ENCODE measurements at places on chromosomes 2 and 18.
A peak's percentile ranks its signal among the peaks of the same experiment; 100 is the strongest.

GRCh38 chr18:78558948-78559347, 420.7 kb upstream of the SALL3 start:
- DNase-seq = no peak

- DNase-seq = no peak
These were observed 6.1 kb downstream of the PLCL1 start for GRCh38 chr2:197810491-197810890.

- peak; percentile 81 for DNase-seq
These were observed 545 bp downstream of the GTF3C2 start for GRCh38 chr2:27356056-27356381.

DNA sequence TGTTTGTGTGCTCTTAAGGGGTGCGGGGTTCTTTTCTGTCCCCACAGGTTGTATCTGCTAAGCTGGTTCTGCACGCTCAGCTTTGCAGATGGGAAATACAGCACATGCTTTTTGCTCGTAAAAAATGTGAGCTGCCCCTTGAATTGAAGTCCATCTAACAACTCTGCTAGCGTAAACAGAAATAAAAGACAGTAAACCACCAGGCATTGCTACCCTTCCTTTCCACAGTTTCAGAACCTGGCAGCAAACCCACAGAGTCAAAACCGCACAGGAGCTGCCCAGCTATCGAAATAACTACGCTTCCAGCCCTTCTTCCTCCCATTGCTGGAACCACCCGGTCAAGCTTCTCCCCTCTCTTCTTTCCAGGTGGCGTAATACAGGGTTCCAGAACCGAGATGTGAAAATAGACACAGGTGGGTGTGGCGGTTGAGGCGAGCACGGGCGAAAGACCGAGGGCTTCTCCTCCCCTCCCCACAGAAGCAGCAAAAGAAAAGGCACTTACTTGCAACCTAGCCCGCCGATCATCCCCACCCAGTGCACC, 479 bp downstream of the SCN9A start:
- DNase-seq = no peak

DNA sequence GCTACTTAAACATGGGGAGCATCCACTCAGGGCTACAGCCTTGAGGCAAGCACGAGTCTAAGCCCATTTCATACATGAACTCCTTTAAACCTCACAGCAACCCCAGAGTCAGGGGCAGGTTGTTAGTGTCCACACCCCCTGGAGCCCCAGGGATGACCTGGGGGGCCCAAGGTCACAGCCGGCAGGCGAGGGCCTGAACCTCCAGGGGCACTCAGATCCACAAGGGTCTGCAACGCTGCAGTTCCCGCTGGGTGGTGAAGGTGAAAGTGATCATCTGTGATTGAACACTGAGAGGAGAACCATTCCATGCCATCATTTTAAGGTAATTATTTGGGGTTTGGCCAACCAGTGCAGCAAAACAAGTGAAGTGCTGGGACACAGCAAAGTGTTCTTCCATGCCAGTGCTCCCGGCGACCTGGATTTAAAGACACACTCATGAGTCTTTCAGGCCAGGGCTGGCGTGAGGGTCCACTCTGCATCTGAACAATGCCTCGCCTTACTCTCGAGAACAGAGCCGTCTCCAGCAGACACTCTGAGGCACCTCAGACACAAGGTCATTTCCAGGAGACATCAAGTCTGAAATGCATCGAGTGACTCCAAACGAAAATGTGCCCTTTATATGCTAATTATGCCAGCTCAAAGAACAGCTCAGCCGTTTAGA, 61.6 kb upstream of the SNTG2 start:
- DNase-seq = no peak

DNA sequence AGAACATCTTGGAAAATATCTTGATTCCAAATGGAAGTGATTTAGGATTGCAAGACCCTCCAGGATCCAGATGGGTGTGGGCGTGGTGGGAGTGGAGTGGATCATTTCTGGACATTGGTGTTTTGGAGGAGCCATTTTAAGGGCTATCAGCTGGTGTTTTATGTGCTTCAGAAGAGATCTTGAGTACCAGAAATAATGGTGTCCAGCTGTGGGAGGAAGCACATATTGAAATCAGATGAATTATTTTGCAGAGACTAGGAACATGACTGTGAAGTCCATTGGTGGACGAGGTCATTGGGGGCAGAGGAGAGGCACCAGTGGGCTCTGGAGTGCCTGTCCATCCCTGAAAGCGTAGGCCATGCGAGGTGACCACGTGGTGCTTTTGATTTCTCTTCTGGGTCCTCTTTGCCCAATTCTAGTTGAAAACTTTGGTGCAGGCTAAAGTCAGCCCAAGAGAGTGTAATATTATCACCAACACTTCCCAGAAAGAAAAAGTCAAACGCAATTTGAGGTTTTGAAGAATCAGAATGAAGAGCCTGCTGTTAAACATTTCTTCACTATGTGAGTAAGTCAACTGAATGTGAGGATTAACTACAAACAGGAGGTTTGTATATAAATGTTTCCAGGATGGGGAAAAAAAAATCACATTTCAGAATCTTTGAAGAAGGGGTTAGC, 31.6 kb downstream of the RNF144A start:
- DNase-seq = no peak

DNA sequence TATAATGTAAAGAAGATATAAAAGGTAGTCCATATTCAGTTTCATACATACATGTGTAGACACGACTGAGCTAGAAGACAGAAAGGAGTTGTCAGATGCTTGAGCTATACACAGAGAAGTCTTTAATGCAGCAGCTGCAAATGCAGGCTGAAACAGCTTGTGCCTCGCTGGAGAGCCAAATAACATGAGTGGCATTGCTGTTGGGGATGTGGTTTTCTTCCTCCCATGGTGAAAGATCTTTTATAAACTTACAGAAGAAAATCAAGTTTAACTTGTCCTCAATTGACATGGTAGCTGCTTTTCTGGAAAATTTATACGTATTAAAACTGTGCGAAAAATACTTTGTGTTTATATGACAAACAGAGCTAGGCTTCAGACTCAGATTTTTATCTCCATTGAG, 16.4 kb upstream of the IL1R1 start:
- no peak for DNase-seq

DNA sequence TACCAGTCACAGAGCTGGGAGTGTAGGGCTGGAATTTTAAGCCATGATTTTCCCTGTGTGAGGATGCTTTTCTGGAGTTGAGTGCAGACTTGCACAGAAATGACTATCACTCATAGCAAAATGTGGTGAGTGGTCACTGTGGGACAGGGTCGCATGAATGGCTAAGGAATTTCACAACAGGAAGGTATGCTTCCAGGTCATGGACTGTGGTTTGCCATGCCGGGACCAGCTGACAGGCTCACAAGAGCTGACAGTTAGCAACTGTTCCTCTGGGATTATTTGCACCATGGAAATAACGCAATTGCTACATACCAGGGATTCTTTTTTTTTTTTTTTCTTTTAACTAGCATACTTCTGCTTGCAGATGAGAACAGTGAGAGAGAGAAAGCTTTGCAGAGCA, 3.8 kb upstream of the UXS1 start:
- DNase-seq = peak; percentile 44

DNA sequence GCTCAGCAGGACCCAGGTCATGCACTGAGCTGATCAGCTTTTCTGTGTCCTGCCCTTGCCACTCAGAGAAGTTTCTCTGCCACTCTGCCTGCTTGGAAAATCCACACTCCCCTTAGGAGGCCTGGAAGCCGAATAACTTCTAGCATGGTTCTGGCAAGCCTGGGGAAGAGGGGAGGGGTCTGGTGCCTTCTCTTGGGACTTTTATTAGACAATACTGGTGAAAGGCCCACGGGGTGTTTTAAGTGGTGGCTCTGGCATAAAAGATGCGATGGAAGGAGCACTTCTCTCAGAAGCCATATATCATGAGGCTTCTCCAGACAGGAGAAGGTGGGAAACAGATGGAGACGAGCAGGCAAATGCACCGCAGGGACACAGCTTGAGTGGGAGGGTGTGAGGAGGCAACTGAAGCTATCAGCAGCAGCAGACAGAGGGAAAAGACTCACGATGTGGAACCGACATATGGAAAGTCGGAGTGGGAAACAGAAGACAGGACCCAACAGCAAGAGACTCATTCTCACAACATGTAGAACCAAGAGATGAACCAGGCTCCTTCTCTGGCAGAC, 141.8 kb upstream of the CTNNA2 start:
- DNase-seq = no peak

- peak; percentile 57 for DNase-seq
These were observed 9.3 kb downstream of the STAMBP start for GRCh38 chr2:73837847-73838585.

DNA sequence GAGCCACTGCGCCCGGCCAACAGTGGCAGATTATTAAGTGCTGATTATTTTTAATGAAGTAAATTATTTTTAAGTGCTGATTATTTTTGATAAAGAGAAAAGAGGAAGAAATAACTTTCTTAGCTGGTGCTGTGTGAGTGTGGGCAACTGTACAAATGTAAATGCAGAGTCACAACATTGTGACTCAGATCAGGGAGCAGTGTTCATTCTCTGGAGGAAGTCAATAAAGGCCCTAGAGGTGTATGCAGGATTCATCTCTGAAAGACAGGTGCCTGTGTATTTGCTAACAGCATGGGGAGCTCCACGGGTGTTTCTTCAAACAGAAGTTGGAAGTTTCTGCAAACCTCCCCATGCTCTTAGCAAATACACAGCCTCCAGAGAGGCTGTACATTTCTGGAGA, 6.2 kb downstream of the KRTCAP3 start:
- no peak for DNase-seq

- peak; percentile 73 for DNase-seq
These were observed 121.5 kb upstream of the SIX2 start for GRCh38 chr2:45130736-45131135.

DNA sequence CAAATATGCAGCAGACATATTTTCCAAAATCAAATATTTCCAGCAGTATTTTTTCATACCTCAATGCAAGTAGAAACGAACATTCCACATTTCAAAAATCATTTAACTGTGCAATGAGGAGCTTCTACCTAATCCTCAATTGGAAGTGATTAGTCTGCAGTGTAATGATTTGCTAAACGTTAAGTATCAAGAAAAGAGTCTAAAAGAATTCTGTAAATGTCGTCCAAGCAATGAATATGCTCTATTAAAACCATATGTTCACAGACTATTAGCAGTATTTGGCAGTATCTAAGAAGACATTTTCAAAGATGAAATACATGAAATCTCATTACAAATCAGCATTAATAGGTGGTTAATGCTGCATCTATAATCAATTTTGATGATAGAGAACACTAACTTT, 15.9 kb downstream of the DYM start:
- DNase-seq = no peak

DNA sequence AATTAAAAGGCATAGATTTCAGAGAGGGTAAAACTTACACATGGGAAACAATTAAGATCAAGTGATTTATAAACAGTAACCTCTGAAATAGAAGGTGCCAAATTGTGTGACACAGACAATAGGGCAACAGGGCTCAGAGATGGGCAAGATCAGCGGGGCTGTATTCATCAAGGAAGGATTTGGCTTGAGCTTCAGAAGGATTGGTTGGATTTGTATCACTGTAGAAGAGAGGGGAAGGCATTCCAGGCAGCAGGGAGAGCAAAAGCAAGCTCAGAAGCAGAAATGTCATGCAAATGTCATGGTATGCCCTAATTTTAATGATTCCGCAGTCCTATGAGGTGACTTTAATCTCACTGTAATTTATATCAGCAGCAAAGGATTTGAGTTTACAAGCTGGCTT, 415.0 kb upstream of the NRP2 start:
- no peak for DNase-seq

GRCh38 chr2:175552902-175553301, 371.4 kb upstream of the ATP5MC3 start:
- DNase-seq = peak; percentile 73

- DNase-seq = no peak
These were observed 421.0 kb downstream of the PARD3B start for GRCh38 chr2:204966245-204966644.

DNA sequence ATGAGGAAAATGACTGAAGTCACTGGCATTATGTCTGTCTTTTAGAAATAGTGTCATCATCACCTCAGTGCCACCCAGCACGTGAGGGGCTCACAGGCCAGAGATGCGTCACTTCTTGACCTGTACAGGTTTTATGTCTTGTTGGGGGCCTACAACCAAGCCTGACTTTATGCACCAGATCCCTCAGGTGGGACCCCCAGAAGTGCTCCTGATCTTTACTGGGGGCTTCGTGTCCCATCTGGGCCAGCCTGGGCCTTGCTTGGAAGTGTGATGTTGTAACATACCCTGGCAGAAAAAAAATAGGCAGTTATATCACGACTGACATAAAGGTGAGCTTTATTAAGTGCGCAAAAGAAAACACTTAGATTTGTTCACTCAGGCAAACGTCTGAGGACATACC, 21.5 kb upstream of the GNAL start:
- DNase-seq = no peak

- DNase-seq = no peak
These were observed 10.5 kb downstream of the EVX2 start for GRCh38 chr2:176072951-176073904.

GRCh38 chr2:215059724-215060123, 78.7 kb downstream of the ABCA12 start:
- no peak for DNase-seq

- DNase-seq = peak; percentile 48
These were observed 15.6 kb upstream of the MAP3K20 start for GRCh38 chr2:173059971-173060461.

DNA sequence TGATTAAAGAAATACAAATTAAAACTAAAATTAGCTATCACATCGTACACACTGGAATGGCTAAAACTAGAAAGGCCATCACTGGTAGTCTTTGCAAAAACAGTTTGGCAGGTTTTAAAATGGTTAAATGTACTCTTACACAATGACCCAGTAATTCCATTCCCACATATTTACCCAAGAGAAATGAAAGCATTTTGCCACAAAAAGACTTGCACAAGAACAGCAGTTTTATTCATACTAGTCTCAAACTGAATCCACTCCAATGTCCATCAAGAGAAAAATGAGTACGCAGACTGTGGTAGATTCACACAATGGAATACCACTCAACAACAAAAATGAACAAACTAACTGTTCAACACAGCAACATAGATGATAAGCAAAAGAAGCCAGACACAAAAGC, 29.1 kb downstream of the SP140L start:
- peak; percentile 22 for DNase-seq

DNA sequence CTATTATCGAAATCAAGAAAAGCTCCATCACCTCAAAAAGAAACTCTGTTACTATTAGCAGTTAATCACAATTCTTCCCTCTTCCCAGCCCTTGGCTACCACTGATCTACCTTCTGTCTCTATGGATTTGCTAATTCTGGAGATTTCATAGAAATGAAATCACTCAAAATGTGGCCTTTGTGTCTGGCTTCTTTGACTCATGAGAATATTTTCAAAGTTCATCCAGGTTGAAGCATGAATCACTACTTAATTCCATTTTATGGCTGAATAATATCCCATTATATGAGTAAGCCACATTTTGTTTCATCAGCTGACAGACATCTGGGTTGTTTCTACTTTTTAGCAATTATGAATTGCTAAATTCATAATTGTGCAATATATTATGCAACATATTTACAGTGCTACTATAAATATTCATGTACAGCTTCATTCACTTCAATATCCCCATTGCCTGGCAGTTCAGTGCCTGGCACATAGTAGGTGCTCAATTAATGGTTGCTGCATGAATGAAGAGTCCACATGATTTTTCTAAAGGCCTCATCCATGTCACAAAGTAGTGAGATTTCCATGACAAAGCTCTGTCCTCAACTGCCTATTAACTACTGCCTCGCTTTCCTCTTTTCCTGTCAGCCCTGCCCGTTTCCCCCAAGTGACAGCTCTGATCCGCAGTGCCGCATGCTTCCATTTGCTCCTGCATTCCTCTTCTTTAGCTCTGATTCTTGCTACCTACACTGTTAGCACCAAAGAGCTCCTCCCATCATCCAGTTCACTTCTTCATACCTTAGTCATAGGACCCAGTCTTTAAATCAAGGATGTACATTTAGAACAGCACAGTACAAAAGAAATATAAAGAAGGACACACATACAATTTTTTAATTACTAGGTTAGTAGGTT, 32.8 kb downstream of the CCDC93 start:
- DNase-seq = peak; percentile 91

Measured in suppressor macrophage treated with lipopolysaccharide for 4 hours (primary cell).